ENCODE measurements at places on chromosomes 11 and 22.

DNA sequence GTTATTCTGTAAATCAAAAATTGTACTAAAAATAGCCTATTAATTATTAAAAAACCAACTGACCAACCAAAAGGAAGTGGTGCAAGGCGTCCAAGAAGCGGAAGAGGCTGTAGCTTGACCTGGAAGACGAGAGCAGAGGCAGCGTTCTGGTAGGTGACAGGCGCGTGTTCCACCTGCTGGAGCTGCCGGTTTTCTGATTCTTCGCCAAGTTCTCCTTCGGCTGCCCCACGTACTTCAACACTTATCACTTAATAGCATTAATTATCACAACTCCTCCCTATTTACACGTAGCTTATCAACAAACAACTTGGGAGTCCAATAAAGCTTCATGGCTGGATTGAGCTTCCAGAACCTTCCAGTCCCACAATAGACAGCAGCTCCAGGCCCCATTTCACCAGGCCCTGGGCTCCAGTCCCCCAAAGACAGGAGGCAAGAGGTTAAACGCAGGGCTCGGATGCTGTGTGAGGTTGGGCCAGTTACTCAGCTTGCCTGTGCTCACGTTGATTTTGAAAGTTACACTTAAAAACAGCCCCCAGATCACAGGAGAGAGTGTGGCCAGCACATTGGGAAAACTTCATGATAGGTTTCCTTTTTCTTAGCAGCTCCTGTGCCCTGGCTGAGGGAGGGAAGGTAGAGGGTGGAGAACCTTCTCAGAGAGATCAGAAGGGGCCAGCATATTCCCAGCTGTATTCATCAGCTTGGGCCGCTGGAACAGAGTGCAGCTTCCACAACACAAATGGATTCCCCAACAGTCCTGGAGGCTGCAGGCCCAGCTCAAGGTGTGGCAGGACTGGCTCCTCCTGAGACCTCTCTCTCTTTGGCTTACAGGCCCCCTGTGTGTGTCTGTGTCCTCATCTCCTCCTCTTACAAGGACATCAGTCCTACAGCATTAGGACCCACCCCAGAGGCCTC lies 54.2 kb upstream of the FGF3 start:
- DNase-seq: no peak

DNA sequence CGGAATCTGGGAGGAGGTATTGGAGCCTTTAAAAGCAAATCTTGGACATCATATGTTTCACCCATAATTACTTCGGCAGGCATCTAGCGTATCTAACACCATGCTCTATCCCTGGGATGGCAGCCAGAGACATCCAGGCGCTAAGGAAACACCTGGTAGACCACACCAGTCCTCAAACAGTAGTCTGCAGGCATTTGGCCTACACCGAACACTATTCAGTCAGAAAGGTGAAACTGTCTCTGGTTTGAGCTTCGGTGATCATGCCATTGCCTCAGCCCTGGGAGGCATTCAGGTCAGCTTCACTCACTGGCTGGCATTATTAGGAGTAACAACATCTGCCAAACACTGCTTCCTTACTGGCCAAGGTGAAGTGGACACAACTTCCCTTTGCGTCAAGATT lies 11.7 kb downstream of the SIRT3 start:
- DNase-seq: no peak

DNA sequence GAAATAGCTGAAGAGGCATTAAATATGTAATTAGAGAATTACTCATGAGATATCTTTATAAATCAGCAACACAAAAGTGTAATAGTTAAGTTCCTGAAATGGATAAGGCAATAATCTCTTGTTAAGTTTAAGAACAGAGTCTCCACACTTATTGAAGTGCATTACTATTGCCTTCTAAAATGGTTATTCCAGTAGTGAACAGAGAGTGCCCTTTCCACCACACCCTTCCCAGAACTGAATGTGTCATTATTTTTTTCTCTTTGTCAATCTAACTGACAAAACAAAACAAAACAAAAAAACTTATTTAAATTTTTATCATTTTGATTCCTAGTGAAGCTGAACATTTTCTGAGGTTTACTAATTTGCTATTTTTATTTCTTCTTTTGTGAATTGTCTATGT lies 9.2 kb upstream of the PRRG4 start:
- no peak for DNase-seq

DNA sequence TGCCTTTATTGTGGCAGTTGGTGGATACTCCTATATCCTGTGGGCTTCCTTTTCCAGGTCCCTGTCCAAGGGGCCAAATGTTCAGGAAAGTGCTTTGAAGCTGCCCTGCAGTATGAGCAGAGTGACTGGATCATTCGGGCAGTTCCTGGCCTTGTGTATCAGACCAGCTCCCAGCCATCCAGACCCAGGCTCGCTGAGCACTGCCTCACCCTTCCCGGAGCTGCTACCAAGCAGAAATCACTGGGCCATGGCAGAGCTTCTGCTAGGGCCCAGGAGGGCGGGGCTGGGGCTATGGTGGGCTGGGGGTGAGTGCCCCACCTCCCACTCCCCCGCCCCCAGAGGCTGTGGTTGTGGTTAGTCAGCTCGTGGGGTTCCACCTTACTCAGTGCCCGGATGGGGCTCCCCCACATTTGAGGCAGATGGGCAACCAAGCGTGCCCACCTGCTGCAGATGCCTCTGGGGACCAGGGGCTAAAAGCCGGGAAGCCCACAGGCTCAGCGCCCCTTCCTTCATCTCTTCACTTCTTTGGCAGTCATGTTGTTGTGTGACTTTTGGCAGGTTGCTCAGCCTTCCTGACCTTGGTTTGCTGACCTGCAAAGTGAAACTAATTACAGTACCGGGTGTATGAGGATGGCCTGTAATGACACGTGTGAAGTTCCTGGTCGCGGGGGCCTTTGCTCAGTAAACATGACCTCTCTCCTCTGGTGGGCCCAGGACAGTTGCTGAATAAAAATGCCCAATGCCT lies 2.1 kb upstream of the LRRC32 start:
- no peak for DNase-seq

- no peak for DNase-seq
Observed at GRCh38 chr11:21068886-21069285, 399.5 kb downstream of the NELL1 start.

DNA sequence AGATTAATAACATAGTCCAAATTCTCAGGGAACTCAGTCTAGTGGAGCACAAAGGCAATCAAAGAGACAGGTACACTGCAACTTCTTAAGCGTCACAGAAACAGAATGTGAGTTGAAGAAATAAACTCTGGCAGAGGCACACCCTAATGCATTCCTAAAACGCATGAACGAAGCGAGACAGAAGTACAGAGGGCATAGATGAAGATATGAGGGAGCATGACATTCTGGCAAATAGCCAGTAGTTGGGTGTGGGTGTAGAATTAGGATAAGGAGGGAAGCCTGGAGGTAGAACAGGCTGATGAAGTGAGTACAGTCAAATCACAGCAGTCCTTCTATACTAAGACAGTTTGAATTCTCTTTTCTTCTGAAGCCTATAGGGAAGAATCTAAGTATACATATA lies 838.7 kb upstream of the API5 start:
- DNase-seq: no peak

DNA sequence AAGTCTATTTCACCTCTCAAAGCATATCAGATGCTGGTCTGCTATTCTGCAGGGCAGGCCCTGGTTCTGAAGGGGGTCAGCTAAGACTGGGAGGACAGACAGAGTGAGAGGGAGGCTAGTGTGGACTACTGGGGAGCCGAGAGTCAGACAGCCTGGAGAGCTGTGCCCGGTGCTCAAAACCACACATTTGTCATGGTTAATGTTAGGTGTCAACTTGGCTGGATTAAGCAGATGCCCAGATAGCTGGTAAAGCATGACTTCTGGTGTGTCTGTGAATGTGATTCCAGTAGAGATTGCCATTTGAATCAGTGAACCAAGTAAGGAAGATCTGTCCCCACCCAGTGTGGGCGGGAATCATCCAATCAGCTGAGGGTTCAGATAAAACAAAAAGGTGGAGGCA lies 102.6 kb downstream of the SNX19 start:
- no peak for DNase-seq

- no peak for DNase-seq
Observed at GRCh38 chr22:50249341-50250248, 1.5 kb downstream of the HDAC10 start.

- DNase-seq: no peak
Observed at GRCh38 chr11:6232899-6233298, 1.5 kb downstream of the FHIP1B start.

- no peak for DNase-seq
Observed at GRCh38 chr11:67265633-67266448, 432 bp upstream of the GRK2 start.

DNA sequence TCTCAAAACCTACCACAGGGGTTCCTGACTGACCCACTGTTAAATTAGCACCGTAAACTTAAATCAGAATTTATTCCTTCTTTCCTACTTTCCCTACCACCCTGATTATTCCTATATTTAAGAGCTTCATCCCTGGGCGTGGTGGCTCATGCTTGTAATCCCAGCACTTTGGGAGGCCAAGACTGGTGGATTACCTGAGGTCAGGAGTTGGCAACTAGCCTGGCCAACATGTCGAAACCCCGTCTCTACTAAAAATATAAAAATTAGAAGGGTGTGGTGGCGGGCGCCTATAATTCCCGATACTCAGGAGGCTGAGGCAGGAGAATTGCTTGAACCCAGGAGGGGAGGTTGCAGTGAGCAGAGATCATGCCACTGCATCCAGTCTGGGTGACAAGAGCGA lies 20.3 kb downstream of the ALG9 start:
- no peak for DNase-seq
